ENCODE measurements at places on chromosomes 3 and 15.
A peak's percentile ranks its signal among the peaks of the same experiment; 100 is the strongest.

GRCh38 chr3:143585720-143586456 lies 262.4 kb downstream of the SLC9A9 start:
- DNase-seq = no peak

GRCh38 chr3:193870376-193871219 lies 265.4 kb upstream of the HES1 start:
- no peak for DNase-seq

DNA sequence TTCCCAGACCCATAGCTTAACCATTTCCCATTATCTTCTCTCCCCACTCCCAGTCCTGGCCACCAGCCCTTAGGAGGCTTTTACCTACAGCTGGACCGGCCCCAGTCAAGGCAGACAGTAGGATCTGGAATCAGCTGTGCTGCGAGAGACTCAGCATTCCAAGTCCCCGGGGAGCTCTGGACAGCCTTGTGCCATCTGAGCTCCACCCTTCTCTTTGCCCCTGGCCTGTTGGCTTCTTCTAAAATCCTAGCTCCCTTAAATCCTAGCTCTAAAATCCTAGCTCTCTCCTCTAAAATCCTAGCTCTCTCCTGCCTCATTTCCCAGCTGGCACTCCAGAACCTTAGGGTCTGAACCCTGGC lies 21.3 kb downstream of the MEGF11 start:
- DNase-seq = no peak

GRCh38 chr3:130671545-130672312 lies 74.9 kb downstream of the PIK3R4 start:
- DNase-seq = no peak

DNA sequence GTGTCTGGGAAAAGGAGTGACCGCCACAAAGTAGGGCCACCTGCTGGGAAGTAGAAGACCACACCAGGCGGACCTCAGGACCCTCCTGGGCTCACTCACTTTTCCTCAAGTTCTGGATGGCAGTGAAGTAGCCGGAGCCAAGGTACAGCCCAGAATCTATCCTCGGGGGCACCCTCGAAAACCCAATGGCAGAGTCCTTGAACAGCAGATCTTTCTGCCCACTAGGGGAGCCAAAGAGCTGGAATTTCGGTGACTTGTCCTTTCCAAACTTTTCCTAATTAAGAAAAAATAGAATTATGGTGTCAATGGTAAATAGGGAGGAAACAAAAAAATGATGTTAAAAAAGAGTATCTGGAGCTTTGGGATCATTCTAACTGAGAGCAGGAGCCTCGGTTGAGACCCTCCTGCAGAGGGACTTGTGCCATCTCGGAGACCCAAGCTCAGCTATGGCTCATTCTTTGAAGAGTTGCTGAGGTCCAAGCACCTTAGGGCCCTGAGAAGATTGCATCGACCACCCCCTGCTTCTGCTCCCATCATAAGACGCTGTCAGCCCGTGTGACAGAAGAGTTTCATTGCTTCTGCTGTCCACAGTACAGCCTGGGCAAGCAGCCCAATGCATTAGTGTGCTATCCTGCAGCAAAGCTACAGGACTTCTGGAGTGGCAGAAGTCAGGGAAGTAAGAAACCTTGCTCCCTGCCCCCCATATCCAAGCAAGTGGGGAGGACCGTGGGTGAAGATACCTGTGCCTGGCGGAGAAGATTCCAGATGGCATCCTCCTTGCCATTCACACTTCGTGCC lies 14.8 kb downstream of the LTF start:
- no peak for DNase-seq

DNA sequence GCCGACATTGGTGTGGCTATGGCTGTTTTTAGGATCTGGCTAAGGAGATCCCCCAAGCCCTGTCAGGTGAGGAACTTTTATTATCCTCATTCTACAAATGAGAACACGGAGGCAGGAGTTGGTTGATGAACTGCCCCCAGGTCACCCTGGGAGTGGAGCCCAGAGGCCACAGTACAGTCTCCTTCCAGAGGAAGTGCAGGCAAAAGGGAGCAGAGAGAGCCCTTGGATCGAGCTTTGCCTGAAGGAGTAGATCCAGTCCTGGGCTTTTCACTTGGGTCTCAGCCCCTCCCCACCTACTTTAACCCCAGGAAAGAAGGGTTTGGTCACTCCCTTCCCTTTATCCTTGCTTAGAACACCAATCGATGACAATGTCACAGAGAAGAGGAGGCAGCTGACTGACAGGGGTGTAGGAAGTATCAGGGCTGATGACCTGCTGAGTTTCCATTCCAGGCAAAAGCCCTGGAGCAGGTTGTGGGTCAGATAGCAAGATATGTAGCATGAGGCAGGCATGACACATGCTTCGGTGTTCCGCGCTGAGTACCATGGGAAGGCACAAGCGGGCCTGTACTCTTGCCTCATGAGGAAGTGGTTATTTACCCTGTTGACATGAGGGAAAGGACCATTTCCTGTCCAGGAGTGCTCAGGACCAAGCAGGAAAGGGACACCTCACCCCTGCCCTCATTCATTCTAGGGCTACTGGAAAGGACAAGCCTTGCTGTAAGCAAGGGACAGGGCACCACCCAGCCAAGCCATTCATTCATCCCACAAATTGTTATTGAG lies 5.8 kb upstream of the PLA2G4D start:
- DNase-seq = no peak

- DNase-seq = no peak
These were observed 23.4 kb upstream of the NOX5 start for GRCh38 chr15:68990992-68991500.

DNA sequence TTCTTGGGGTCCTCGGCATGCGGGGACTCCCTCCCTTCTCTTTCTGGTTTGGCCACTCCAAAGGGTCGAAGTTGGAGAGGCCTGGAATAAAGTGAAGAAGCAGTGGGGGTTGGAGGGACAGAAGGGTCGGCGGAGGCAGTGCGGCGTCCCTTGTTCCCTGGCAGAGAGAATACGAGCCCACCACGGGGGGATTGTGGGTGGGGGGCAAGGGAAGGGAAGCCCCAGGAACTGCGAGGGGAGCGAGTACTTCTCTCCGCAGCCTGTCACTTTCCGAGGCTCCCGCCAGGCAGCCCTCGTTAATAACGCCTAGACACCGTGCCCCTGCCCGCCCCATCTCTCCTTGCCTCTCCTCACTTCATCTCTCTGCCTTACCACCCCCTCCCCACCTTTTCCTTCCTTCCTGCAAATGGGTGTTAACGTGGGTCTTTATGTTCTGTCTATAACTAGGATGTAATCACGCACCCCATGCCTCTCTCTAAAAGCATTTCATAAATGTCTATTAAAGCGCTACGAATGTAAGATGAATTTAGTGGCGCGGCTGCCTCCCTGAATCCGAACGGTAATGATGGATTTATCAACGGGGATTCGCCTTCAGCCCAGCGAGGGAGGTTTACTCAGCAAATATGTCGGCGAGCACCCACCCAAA lies 13.7 kb downstream of the NR2F2 start:
- no peak for DNase-seq

- DNase-seq = no peak
These were observed 609.7 kb downstream of the PDCD6IP start for GRCh38 chr3:34408088-34408487.

DNA sequence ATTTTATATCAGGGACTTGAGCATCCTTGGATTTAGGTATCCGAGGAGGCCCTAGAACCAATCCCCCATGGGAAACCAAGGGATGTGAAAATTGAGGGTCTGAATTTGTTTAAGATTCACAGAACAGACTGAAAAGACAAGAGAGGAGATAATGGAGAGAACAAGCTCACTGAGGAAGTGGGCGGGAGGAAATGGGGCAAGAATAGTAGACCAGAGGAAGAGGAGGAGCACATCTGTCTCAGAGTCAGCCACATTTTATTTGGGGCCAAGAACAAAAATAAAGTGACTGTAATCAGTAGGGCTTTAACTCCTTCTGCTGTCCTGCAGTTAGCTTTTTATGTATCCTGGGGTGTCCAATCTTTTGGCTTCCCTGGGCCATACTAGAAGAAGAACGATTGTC lies 63.8 kb downstream of the BLM start:
- peak; percentile 14 for DNase-seq

DNA sequence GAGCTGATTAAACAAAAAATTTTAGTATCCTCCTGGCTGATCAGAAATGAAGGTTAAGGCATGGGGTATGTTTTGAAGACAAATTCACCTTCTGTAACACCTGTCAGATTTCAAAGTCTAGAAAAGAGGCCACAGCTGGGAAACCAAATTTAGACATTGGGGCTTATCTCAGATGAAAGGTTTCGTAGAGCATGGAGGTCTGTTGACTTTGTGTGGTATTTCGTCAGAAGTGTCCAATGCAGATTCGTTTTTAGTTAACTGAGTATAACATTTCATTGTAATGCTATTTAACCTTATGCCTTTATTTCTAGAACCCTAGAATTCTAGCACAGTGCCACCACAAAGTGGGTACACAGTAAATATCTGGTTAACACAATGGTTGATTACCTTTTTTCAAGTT lies 61.7 kb downstream of the FNDC3B start:
- DNase-seq = no peak

DNA sequence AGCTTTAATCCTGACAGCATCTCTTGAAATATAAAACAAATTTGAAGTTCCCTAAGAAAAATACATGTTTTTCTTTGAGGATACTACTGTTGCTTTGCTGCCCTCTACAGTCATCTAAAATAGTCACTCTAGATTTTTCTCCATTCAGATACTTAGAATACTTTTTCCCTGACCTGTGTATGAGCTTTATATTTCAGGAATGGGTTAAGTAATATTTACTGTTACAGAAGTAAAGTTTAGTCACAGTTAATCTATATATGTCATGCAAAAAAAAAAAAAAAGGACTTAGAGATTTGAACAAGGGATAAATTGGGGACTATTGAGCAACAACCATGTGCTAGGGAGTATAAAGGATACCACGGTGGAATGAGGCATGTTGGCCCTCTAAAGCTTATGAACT lies 8.8 kb downstream of the NECTIN3 start:
- DNase-seq = no peak

DNA sequence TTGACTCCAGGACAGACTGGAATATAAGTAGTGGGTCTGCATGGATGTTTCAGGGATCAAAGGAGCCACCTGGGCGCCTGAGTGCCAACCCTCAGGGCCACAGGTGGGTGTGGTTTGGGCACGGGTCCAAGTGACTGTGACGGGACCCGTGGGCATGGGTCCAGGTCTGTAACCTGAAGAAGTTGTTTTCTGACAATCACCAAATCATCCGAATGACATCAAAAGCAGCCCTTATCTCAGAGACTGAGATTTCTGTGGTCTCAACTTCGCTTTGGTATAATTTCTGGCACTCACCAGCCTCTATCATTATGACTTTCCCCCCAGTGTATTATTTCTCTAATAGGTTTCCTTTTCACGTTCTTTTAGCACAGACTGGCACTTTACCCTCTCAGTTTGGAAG lies 24.4 kb downstream of the RLBP1 start:
- DNase-seq = no peak

- DNase-seq = no peak
These were observed 310.1 kb downstream of the THSD4 start for GRCh38 chr15:71425388-71425787.

DNA sequence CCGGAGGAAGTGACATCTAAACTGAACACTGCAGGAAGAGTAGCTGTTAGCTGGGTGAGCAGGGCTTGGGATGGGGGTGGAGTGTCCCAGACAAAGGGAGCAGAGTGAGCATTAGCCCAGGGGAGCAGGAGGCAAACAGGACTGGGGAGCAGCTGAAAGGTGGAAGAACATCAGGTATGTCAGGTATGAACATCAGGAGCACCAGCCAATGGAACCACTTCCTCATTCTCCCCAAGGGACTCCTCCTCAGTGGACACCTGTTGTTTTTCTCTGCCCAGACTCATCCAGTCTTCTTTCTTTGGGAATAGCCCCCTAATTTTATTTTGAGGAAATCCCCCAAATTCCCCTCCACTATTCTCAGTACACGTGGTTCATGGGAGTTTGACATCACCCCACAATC lies 107.7 kb upstream of the RAD18 start:
- no peak for DNase-seq

DNA sequence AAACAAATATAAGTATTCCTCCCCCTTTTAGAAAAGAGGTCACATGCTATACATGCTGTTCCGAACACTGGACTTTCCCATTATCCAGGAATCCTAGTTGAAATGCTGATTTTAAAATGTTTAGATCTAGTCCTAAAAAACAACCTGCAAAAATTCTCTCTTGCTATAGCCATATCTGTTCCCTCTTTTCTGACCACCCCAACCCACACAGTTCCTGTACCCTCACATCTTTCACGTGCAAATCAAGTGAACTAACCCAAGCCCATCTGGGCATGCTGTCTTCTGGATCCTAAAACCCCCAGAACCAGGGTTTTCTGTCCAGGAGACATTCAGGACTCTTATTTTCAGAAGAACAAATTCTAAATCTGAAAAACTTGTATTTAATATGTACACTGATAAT lies 67.4 kb downstream of the RAD18 start:
- no peak for DNase-seq

DNA sequence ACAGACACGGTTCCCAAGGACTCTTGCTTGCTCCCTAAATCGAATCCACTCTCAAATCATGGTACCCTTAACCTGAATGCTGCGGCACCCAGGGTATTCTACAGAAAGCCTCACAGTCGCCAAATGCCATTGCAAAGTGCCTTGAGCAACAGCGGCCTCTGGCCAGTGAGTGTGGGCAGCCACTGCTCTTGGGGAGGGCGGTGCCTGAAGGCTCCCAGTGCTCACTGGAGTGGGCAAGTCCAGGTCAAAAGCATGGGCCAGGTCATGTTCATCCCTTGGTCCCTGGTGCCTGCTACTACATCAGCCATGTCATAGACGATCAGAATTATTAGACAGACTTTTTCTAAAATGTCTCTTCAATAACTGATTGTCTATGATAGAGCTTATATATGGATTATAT lies 82.5 kb downstream of the ADAMTS17 start:
- DNase-seq = no peak

GRCh38 chr3:31227131-31227562 lies 305.6 kb upstream of the STT3B start:
- no peak for DNase-seq

DNA sequence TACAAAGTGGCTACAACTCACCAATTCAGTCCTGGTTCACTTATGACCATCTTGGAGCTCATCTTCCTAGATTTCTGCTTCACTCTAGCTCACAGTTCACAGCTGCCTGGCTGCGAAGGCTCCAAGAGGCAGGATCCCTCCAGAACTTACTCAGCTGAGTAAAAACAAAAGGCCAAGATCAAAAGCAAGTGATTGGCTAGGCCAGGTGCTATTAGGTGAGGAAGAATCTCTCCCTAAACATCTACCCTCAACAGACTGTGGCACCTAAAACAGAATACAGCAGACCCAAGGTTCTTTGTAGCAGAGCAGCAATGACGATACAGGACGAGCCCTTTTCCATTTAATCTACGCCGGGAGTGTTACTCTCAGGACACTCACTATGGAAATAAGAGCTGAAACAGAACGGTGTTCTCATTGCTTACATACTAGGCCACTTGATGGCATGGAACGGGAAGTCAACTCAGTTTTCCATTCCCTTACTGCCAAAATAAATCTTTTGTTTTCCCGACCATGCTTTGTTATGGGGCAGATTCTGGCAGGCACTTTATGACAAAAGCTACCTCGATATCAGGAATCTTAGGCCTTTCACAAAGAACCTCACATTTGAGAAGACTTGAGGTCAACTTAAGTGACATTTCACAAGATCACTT lies 901 bp downstream of the ICE2 start:
- no peak for DNase-seq

- DNase-seq = no peak
These were observed 33.4 kb downstream of the APBA2 start for GRCh38 chr15:28919201-28919635.
